T-helper 1 cell (primary cell): ENCODE measurements at places on chromosomes 7 and 10.

DNA sequence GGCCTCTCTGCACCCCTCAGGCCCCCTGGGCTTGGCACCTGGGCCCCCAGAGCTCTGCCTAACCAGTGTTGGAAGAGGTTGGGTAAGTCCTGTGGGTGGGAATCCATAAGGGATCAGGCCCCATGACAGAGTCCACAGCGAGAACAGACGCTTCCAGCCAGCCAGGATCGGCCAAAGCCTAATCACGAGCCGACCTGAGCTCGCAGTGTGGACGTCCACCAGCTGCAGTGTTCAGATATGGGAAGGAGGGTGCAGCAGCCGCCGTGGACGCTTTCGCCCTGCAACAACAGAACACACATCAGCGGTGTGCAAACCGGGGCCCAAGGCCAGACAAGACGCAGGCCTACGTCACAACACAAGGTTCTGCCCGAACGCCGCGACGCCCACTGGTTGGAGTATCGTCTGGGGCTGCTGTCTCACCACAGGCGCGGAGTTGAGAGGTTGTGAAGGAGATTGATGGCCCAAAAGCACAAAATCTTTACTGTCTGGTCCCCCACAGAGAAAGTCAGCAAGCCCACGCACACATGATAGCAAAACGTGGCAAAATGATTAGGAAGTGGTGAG lies 102.1 kb downstream of the FOXL3 start:
- no peak for DNase-seq

- DNase-seq, result no peak
These were observed 81.2 kb downstream of the ANKRD7 start for GRCh38 chr7:118305671-118306070.

- no peak for DNase-seq
These were observed 636.2 kb upstream of the LRRN3 start for GRCh38 chr7:110454713-110455112.

DNA sequence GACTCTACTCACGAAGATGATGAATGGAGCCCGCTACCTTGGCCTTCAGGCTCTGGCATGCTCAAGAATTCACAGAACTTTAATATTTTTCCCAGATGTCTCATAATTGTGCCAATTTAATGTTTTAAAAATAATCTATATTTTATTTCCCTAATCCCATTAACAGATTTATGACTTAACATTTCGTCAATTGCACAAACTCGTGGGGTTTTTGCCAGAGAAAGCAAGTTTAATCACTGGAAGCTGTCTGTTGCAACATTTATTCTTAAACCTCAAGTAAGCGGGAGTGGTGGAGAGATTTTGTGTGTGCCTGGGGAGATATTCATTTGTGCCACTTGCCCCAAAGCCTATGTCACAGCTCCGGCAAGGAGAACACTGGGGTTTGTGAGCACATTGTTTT lies 117.9 kb downstream of the TEX36 start:
- no peak for DNase-seq

GRCh38 chr7:121275204-121275603 lies 53.6 kb upstream of the WNT16 start:
- DNase-seq, result no peak

- DNase-seq, result no peak
These were observed 1.6 kb downstream of the SEPHS1 start for GRCh38 chr10:13346283-13347042.

DNA sequence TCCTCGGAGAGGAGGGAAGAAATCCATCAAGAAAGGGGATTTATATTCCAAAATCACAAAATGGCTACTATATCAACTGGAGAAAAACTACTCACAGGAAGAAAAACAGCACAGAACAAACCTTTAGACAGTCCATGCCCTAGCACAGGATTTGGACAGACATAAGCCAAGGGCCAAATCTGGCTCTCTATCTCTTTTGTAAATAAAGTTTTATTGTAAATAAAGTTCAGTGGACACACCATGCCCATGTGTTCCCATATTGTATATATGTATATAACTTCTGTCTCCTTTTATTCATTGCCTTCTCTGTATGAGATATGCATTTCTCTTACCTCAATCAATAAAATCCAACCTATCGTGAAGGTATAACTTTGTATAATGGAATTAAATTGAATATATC lies 742.8 kb upstream of the LRRTM3 start:
- no peak for DNase-seq

- no peak for DNase-seq
These were observed 62.8 kb upstream of the SAMD8 start for GRCh38 chr10:75048669-75049098.

DNA sequence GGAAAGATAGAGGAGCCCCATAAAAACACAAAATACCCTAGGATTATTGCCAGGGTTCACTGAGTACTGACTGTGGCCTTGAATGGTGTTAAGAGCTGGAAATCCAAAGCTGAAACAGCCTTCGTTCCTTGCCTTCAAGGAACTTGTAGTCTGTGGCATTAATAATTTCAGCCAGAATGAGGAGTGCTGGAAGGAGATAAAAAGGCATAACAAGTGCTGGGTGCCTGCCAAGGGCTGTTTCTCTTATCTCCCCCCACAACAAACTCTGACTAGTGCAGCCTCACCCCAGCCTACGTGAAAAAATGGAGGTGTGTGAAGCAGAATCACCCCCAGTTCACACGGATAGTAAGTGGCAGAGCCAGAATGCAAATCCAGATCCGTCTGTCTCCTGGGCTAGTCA lies 199.1 kb upstream of the LYZL2 start:
- DNase-seq, result no peak

DNA sequence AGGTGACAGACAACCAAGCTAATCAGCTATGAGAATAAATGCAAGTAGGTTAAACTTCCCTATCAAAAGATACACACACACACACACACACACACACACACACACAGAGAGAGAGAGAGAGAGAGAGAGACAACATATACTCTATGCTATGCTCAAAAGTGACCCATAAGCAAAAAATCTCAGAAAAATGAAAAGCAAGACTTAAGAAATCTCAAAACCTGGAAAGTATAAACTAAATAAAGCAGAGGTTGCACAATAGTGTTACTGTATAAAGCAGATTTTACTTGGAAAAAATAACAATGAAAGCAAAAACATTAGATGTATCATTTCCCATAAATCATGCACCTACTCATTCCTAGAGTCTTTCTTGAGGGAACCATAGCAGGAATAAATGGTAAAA lies 221.5 kb downstream of the INHBA start:
- DNase-seq, result no peak

DNA sequence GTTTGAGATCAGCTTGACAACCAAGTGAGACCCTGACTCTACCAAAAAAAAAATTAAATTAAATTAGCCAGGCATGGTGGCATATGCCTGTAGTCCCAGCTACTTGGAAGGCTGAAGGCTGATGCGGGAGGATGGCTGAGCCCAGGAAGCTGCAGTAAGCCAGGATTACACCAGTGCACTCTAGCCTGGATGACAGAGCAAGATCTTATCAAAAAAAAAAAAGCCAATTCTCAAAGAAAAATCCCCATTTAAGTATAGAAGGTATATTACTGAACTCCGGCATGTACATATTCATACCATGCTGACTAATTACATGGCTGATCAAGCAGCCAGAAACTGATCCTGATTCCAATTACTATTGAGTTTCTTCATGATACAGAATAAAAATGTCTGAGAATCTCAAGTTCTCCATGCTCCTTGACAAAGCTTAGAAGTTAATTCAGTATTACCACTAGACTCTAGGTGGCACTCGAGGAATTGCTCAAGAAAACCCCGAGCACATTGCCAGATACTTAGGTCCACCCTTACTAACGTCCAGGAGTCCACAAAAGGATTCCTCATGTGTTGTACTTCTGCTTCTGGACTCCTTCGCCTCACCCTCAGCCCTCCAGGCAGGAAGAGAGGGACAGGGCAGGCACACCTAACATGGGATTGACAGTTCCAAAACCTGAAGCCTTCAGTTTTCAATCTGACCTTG lies 148.9 kb downstream of the PARD3 start:
- DNase-seq, result no peak

DNA sequence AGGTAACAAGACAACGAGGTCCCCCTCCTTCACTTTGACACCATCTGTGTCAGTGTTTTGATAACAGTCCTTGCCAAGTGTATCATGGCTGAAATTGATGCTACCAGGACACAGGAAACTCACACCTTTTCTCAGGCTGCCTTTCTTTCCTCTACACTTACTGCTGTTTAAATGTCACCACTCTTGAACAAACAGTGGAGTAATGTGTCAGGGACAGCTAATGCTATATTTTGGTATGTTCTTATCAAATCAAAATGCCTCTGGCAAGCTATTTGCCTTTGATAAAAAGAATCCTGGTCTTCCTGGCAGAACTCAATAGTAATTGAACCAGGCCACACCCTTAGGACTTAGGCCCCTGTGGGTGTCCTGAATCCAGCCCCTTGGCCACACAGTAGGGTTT lies 692.9 kb downstream of the LRMDA start:
- no peak for DNase-seq

DNA sequence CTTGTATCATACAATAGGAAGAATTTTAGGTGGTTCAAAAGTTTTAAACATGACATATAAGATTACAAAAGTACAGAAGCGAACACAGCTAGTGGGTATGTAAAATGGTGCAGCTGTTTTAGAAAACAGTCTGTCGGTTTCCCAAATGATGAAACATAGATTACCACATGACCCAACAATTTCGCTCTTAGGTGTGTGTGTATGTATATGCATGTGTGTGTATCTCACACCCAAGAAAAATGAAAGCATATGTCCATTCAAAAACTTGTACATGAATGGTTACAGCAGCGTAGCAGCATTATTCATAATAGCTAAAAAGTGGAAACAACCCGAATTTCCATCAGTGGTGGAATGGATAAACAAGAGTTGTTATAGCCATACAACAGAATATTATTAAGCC lies 23.5 kb downstream of the AFAP1L2 start:
- DNase-seq, result no peak

GRCh38 chr7:21944616-21945453 lies 864 bp downstream of the CDCA7L start:
- no peak for DNase-seq

DNA sequence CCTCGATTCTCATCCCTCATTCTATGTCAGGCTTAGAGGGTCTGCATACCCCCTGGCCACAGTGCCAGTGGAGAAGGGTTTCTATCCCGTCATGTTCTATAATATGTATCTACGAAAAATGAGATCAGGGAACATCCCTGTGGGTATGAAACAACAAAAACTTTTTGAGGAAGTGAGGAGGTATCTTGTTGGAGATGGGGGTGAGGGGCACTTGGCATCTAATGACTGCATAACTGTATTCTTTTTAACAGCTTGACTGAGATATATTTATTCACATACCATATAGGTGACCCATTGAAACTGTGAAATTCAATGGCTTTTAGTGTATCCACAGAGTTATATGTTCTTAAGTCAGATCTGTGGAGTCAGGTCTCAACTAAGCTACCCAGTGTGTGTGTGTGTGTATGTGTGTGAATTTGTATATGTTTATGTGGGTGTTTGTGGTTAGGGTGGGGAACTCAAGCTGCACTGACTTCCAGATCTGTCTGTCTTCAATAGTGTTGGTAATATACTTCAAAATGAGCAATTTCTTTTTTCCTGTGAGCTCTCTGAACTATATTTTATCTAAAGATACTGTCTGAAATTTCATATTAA lies 528.9 kb downstream of the CNTNAP2 start:
- DNase-seq, result no peak

DNA sequence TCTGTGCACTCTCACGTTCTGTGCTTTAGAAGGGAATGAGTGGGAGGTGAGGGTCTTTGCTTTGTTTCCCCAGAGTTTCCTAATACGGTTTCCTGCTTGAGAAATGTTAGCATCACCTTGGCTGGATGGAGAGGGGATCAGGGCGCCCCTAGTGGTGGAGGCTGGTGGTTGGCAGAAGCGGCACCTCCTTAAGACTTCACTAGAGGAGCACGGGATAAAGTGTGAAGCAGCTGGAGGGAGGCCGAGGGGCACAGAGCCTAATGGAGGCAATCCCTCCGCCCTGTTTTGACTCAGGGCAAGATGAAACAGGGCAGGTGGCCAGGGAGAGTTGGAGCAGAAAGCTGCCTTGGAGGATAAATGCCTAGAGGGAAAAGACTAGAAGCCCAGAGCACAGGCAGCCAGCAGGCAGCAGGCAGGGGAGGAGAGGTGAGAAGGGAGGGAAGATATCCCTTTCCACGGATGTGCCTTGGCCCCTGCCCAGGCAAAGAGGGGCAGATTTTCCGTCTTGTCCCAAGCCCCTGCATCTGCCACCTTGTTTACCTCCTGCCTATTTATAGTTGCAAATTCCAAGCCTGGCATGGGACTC lies 56.0 kb upstream of the BTRC start:
- DNase-seq, result peak; percentile 52
